CD4-positive, alpha-beta T cell treated with Interleukin-15 for 4 hours (primary cell): ENCODE measurements at places on chromosomes 11 and 22.

- DNase-seq, result no peak
Measured at GRCh38 chr11:4381901-4382300, 11.6 kb downstream of the TRIM21 start.

GRCh38 chr22:25666308-25666707 is 75.7 kb upstream of the MYO18B start:
- no peak for DNase-seq

- no peak for DNase-seq
Measured at GRCh38 chr11:66967670-66968425, 7.3 kb upstream of the C11orf86 start.

GRCh38 chr11:15159085-15159484 is 44.4 kb downstream of the INSC start:
- no peak for DNase-seq

GRCh38 chr11:19738124-19738523 is 25.5 kb downstream of the NAV2 start:
- DNase-seq, result no peak

DNA sequence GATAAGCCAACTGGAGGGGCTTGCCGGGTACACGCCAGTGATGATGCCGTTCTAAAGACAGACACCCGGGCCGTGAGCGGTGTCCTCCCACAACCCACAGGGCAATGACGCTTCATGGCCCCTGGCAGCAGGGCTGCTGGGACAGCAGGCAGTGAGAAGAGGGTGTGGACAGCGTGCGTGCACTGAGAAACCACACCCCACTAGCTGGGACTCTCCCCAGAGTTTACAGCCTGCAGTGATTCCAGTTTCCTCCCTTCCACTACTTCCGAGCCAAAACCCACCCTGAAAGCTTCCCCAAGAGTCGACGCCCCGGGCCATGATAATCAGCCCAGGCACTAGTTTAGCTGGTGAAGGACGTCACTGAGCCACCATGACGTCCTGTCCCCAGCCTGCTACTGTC is 29.2 kb downstream of the CPT1A start:
- DNase-seq, result no peak

DNA sequence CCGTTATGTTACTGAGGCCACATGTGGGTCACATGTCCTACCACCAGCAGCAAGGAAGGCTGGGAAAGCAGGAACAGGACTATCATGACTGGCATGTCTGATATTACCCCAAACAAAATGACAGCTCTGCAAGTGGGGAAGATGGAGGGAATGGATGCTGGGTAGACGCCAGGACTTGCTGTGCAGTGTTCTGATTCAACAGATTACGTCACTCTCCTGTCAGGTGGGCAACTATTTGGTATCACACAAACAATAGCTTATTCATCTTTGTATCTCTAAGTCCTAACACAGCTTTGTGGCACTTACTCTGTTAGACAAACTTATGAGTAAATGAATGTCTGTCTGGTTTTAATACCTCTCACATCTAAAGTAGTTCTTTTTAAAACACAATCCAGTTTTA is 105.2 kb downstream of the SPON1 start:
- no peak for DNase-seq

GRCh38 chr11:12148882-12149281 is 38.5 kb downstream of the MICAL2 start:
- DNase-seq, result no peak

- DNase-seq, result no peak
Measured at GRCh38 chr11:57303280-57303989, 21.3 kb downstream of the TNKS1BP1 start.

DNA sequence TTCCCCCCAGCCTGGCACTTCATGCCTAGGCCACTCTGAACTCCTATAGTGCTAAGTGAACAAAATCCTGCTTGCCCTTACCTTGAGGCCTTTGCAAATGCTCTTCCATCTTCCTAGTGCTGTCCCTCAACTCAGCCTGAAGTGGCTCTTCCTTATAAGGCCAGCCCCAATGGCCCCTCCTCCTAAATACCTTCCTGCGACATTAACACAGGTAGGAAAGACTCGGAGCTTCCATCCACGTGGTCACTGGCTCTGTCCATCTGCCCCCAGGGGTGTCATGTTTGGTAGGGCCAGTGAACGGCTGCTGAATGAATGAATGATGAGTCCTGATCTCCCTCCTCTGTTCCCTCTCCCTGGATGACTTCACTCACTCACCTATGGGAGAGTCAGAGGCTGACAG is 4.2 kb downstream of the PDE2A start:
- no peak for DNase-seq

- DNase-seq, result no peak
Measured at GRCh38 chr22:48832592-48832991, 995.1 kb downstream of the BRD1 start.

GRCh38 chr11:1570531-1570895 is 1.6 kb downstream of the DUSP8 start:
- DNase-seq, result no peak

GRCh38 chr11:39668640-39669039 is 1790.8 kb downstream of the LRRC4C start:
- no peak for DNase-seq

- no peak for DNase-seq
Measured at GRCh38 chr22:45088576-45088975, 75.1 kb upstream of the NUP50 start.

DNA sequence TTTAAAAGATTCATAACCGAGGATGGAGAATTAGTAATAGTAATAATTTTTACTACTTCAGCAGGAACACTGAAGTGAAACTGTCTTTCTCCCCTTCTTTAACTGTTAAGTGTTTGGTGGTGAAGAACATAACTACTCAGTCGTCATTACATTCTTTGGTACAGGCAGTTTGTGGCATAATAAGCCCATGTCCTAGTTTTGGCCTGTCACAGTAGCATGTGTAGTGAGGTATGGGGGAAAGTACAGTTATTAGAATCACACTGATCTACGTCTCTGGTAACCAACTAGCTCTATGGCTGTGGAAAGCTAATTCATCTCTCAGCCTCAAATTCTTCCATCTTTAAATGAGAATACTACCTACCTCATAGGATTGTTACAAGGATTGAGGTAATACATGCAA is 71.8 kb downstream of the RBFOX2 start:
- DNase-seq, result no peak

- DNase-seq, result no peak
Measured at GRCh38 chr11:47566149-47566698, 825 bp downstream of the PTPMT1 start.

DNA sequence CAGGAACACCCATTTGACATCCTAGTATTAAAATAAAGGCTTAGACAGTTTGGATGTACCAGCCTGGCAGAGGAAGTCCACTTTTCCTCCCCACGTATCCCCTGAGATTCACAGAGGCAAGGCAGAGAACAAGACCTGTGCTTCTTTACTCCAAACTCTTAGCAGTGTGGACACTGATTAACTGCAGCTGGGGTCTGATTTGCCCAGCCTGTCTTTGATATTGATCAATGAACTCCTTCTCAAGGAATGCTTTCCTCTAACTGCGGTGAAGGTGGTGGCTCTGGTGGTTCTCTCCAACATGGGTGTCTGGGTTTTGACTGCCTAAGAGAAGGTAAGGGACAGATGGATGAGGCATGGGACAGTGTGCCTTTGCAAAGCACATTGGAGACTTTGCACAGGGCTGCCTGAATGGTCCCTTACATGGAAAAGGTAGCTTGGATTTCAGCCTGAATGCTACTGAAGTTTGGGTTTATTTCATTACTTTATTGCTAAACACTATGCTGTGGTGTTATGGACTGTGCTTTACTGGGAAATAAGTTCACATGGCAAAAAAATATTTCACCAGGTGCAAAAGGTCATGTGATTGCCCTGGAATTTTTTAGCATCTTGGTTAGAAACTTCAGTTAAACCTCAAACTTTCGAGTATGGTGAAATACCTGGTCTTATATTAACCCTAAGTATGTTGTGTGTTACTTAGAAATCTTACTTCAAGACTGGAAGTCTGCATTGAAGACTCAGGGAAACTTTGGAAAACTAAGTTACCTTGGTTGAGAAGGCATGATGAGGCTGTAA is 1.8 kb downstream of the GAS2 start:
- no peak for DNase-seq

- no peak for DNase-seq
Measured at GRCh38 chr11:66218846-66219620, 49.4 kb upstream of the RAB1B start.

- DNase-seq, result peak; percentile 59
Measured at GRCh38 chr22:43945632-43946383, 9.4 kb upstream of the SAMM50 start.
